Stimulated activated naive B cell treated with anti-CD40 and anti-IgM and Interleukin-4, amounts not matched to agents 10 μg/mL and 1 μg/mL and 100 μg/mL, for 72 hours (primary cell): ENCODE measurements at places on chromosomes 5 and 9.

DNA sequence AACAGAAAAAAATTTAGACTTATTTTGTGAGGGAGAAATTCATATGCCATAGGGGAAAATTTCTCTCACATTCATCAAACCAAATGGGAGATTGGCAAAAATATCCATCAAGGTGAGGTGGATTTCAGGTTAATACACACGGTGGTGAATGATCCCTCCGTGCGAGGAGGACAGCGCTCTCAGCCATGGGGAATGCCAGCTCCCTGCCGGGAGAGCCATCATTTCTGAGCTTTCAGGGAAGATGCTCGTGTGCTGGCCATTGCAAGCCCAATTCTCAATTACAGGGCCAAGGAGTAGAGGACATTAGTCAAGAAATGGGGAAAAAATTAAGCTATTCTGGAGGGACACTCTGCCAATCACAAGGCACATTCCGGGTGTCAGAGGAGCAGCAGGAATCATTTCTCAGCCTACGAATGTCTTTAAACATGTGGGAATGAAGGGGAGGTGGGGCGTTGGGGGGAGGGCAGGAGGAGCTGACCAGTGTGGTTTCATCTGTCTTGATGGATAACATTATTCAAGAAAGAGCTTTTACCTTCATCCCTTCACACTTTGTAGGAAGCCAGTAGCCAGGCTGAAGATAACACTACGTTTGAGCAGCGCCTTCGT is 165.5 kb downstream of the DAB2IP start:
- H3K27me3 ChIP-seq, result peaks cover 22% of the 10 kb centered on the region
- H3K4me3 ChIP-seq, result no peak overlapping the region
- no peak for DNase-seq

DNA sequence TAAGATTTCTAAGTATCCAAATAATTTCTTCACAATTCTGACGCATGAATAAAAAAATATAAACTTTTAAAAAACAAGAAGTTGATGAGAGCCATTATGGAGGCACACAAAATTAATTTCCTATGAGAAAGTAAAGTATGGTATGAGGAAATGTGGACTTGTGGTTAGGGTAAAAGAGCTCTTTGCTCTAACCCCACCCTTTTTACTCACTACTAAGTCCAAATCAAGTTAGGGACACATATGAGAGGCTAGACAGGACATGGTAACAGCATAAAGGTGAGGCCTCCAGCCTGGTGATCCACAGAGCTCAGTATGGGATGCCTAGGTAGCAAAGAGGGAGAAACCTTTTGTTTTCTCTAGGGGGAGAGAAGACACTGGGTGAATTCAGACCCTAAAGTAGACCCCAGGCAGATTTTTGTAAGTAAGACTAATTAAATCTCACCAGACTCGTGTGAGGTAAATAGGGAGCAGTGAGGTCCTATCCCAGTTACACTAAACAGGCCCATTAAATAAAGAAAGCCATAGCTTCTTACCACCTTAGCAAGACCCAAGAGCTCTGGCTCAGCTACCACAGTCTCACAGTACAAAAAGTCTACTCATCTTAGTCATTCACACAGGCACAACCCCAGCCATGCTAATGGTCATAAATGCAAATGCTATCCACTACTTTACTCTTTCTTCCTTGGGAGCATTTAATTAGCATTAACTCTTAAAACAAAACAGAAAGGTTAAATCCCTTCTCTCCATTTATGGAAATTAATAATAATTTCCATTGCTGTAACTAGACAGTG is 42.6 kb downstream of the MLLT3 start:
- no peak overlapping the region for H3K27ac ChIP-seq
- H3K27me3 ChIP-seq, result no peaks in the 10 kb centered on the region
- H3K36me3 ChIP-seq, result peaks cover 13% of the 10 kb centered on the region
- no peak overlapping the region for H3K4me3 ChIP-seq
- DNase-seq, result no peak

GRCh38 chr9:115117999-115118878 is at the start of gene TNC:
TSS of gene TNC (minus strand) at chr9:115118157. CDS start at chr9:115091018, 27,139 bp downstream.
- H3K4me1 ChIP-seq, result no peaks in the 10 kb centered on the region
- DNase-seq, result no peak
- H3K4me3 ChIP-seq, result no peak within 1 kb of the TSS
- H3K27me3 ChIP-seq, result peaks cover 57% of the 10 kb centered on the region
- H3K27ac ChIP-seq, result no peak within 1 kb of the TSS

GRCh38 chr9:111529787-111530186 is 4.8 kb downstream of the ZNF483 start:
- peaks cover 9% of the 10 kb centered on the region for H3K36me3 ChIP-seq
- DNase-seq, result no peak
- peaks cover 9% of the 10 kb centered on the region for H3K4me1 ChIP-seq
- no peak overlapping the region for H3K4me3 ChIP-seq

DNA sequence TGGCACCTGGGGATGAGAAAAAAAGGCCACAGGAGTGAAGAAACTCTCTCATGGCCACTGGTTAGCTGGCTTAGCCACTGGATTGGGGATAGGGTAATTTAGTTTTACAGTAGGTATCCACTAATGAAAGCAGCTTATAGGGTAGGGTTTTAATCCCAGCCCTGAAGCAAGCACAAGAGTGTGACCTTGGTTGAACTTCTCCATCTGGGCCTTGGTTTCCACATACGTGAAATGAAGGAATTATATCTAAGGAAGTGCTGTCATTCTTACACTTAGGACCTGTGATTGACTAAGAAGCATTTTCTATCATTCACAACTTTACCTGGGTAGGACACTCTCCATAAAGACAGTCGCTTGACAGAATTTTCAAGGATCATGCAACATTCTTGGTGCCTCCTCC is 49.6 kb downstream of the FAT2 start:
- H3K27ac ChIP-seq, result no peak overlapping the region
- no peaks in the 10 kb centered on the region for H3K4me1 ChIP-seq
- H3K4me3 ChIP-seq, result no peak overlapping the region
- DNase-seq, result no peak
- peaks cover 12% of the 10 kb centered on the region for H3K27me3 ChIP-seq

DNA sequence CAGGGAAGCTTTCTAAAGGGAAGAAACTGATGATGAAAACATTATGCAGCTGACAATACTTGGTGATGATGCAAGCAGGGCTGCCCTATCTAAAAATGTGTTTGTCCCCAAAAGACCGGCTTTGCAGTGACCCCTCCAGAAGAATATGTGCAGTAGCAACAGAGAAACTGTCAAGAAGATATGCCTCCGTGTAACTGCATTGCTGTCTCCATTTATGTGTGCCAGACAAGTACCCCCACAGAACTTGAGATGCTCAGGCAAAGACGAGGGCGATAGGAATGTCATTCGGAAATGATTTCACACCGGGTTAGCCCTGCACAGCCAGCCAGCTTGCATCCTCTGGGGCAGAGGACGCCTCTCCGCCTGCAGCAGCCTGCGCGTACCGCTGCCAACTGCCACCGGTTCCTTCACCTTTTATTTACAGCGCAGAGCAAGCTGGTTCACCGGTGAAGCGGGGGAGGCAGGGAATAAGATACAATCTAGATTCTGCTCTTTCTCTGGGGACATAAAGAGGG is 2.0 kb downstream of the GABBR2 start:
- no peaks in the 10 kb centered on the region for H3K36me3 ChIP-seq
- DNase-seq, result no peak
- no peak overlapping the region for H3K27ac ChIP-seq
- peaks cover 6% of the 10 kb centered on the region for H3K4me1 ChIP-seq

- no peak for DNase-seq
- H3K36me3 ChIP-seq, result no peaks in the 10 kb centered on the region
- H3K4me3 ChIP-seq, result no peak overlapping the region
- H3K27me3 ChIP-seq, result no peaks in the 10 kb centered on the region
- H3K4me1 ChIP-seq, result no peaks in the 10 kb centered on the region
- H3K27ac ChIP-seq, result no peak overlapping the region
Measured at GRCh38 chr9:70679845-70680244, 265.4 kb upstream of the KLF9 start.

- no peak overlapping the region for H3K27ac ChIP-seq
- no peak overlapping the region for H3K4me3 ChIP-seq
- no peak for DNase-seq
- peaks cover 19% of the 10 kb centered on the region for H3K4me1 ChIP-seq
- peaks cover 5% of the 10 kb centered on the region for H3K27me3 ChIP-seq
Measured at GRCh38 chr5:55603922-55604321, 69.2 kb upstream of the PLPP1 start.

DNA sequence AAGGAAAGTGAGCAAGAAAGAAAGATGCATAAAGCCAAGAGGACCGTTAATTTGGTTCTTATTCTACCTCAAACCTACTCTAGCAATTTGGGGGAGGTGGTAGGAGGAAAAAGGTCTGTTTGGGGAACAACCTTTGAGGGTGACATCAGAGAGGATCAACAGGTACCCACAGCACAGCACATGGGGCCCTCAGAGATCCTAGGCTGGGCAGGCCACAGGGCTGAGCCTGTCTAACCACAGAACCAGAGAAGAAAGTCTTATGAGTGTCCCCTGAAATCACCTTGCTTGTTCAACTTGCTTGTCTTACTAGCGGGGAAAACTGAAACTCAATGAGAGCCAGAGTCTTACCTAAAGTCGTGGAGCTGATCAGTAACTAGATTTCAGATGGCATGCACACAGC is 385.2 kb downstream of the SPOCK1 start:
- H3K4me3 ChIP-seq, result no peak overlapping the region
- H3K36me3 ChIP-seq, result no peaks in the 10 kb centered on the region
- H3K4me1 ChIP-seq, result no peaks in the 10 kb centered on the region
- no peak overlapping the region for H3K27ac ChIP-seq

DNA sequence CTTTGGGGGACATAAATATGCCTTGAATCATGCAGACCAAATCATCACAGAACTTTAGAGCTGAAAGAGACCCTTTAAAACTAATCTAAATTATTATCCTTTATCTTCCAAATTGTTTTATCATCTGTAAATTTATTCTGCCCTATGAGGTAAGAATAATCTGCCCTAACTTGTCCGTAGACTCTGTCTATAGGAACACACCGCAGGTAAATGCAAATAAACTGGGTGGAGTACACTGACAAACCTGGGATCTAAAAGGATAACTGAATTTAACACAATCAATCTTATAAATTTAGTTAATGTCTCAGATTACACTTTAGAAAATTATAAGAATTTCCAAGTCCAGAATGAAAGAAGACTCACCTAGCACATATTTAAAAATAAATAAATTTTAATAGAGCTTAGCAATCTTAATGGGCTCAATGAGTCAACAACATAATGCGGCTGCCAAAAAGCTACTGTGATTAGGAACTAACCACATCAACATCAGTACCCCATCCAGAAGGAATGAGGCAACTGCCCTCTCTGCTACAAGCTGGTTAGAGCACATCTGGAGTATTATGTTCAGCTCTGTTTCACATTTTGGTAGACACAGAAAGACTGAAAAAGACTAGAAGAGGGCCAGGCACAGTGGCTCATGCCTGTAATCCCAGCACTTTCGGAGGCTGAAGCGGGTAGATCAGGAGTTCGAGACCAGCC is 5.6 kb downstream of the MEGF9 start:
- no peak overlapping the region for H3K27ac ChIP-seq
- H3K4me3 ChIP-seq, result peak overlapping the region; percentile 59
- no peaks in the 10 kb centered on the region for H3K27me3 ChIP-seq
- DNase-seq, result no peak

GRCh38 chr5:25020454-25020853 is 375.7 kb upstream of the CDH10 start:
- DNase-seq, result no peak
- no peaks in the 10 kb centered on the region for H3K27me3 ChIP-seq
- H3K27ac ChIP-seq, result no peak overlapping the region
- no peaks in the 10 kb centered on the region for H3K4me1 ChIP-seq

GRCh38 chr5:173411791-173412555 is 83.8 kb upstream of the STC2 start:
- H3K4me3 ChIP-seq, result no peak overlapping the region
- no peaks in the 10 kb centered on the region for H3K4me1 ChIP-seq
- H3K27ac ChIP-seq, result no peak overlapping the region
- H3K36me3 ChIP-seq, result no peaks in the 10 kb centered on the region
- H3K27me3 ChIP-seq, result peaks cover 19% of the 10 kb centered on the region

GRCh38 chr5:75089662-75090061 is 37.3 kb upstream of the GCNT4 start:
- H3K27ac ChIP-seq, result no peak overlapping the region
- peaks cover 5% of the 10 kb centered on the region for H3K4me1 ChIP-seq
- H3K4me3 ChIP-seq, result no peak overlapping the region
- DNase-seq, result no peak

- H3K27me3 ChIP-seq, result no peaks in the 10 kb centered on the region
- no peak overlapping the region for H3K4me3 ChIP-seq
- no peak overlapping the region for H3K27ac ChIP-seq
- peaks cover 45% of the 10 kb centered on the region for H3K4me1 ChIP-seq
Measured at GRCh38 chr9:79665369-79665768, 93.6 kb downstream of the TLE4 start.

DNA sequence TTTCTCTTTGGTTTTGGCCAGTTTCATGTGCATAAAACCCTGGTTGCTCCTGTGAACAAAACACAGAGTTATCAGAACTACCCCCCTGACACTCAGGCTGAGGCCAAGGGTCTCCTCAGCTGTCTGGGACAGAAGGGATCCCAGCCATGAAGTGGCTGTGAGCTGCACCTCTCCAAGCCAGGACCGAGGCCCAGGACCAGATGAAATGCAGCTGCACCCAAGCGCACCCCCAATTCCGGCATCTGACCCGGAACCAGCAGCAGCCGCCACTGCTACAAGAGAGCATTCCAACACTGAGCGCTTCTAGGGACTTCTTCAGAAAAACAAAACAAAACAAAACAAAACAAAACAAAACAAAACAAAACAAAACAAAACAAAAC is 16.0 kb upstream of the SLC25A51 start:
- no peaks in the 10 kb centered on the region for H3K4me1 ChIP-seq
- no peak overlapping the region for H3K4me3 ChIP-seq
- no peak for DNase-seq
- no peaks in the 10 kb centered on the region for H3K36me3 ChIP-seq
- no peaks in the 10 kb centered on the region for H3K27me3 ChIP-seq

- H3K27me3 ChIP-seq, result peaks cover 6% of the 10 kb centered on the region
- no peaks in the 10 kb centered on the region for H3K36me3 ChIP-seq
- H3K27ac ChIP-seq, result no peak overlapping the region
- no peak overlapping the region for H3K4me3 ChIP-seq
Measured at GRCh38 chr9:130990306-130990977, 18.5 kb upstream of the LAMC3 start.

DNA sequence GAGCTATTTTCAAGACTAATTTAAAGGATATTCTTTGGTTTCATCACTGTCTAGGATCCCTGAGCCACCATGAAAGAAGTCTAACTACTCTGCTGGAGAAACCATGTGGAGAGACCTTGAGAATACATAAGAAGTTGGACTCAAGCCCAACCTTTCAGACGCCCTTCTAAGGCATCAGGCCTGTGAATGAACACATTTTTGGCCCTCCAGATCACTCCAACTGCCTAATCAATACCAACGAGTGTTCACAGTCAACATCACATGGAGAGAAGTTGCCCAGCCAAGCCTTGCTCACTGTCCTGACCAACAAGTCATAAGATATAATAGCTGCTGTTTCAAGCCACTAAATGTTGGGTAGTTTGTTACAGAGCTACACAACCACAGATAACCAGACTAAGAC is 100.7 kb downstream of the EPB41L4A start:
- DNase-seq, result no peak
- no peaks in the 10 kb centered on the region for H3K4me1 ChIP-seq
- H3K27me3 ChIP-seq, result peaks cover 25% of the 10 kb centered on the region
- H3K4me3 ChIP-seq, result no peak overlapping the region
- H3K27ac ChIP-seq, result no peak overlapping the region
